ENCODE measurements at places on chromosomes 13 and 19.

DNA sequence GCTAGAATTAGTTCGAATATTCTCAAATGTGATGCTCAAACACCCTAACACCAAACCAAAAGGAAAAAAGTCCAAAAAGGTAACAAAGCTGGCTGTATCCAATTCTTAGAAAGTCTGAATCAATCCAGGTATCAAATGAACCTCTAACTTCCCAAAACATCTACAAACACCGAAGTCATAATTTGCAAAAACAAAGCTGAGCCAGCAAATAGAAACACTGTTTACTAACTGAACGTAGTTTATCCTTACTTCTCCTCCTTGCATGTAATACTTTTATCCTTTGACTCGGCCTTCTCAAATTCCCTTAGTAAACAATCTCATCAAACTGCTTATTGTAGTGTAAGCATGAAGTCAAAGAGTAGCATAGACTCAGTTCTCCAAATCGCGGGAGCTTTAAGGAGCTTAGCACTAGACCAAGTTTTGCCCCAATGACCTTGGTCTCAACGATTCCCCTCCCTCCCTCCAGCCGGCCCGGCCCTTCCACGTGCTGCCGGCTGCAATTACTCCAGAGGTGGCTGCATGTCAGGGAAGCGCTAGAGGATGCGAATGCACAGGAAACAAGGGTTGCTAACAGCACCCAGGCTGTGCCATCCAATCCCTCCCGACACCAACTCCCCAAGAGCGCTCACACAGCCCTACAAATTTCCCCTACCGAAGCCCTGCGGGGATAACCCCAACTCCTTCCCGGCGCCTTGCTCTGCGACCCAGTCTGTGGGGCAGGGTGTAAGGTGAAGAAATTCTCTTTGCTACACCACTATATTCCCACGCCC is 693 bp downstream of the XPO4 start:
- DNase-seq = peak; percentile 40

- no peak for DNase-seq
These were observed 128.2 kb downstream of the GPC5 start for GRCh38 chr13:91526543-91527033.

DNA sequence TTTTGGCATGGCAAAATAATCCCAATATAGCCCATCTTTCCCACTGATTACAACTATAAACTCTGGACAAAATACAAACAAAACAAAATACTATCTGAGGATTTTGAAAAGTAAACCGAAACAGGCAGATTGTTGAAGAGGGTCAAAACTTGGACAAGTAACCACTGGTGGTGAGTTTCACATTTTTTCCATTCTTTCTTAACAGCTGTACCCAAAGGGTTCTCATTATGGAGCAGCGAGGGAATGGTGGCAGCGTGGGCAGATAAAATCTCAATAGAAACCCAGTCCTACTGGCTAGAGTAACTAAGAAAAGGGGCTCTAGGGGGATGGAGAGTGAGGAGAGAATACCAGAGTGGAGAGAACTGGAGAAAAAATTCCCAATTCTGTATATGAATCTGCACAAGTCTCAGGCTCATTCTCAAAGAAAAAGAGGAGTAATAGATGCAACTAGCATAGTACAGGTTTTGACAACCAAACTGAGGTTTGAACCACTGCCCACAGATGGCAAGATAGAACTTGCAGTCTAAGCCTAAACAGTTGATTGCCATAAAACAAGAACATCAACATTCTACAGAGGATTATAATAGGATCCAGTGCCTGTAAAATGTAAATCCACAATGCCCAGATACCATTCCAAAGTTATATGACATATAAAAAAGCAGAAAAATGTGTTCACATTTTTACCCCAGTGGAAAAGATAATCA is 284.5 kb downstream of the KCNRG start:
- DNase-seq = no peak

GRCh38 chr19:4624301-4624700 is 15.0 kb upstream of the TNFAIP8L1 start:
- DNase-seq = no peak

GRCh38 chr19:31018936-31019335 is 330.3 kb downstream of the TSHZ3 start:
- DNase-seq = no peak

DNA sequence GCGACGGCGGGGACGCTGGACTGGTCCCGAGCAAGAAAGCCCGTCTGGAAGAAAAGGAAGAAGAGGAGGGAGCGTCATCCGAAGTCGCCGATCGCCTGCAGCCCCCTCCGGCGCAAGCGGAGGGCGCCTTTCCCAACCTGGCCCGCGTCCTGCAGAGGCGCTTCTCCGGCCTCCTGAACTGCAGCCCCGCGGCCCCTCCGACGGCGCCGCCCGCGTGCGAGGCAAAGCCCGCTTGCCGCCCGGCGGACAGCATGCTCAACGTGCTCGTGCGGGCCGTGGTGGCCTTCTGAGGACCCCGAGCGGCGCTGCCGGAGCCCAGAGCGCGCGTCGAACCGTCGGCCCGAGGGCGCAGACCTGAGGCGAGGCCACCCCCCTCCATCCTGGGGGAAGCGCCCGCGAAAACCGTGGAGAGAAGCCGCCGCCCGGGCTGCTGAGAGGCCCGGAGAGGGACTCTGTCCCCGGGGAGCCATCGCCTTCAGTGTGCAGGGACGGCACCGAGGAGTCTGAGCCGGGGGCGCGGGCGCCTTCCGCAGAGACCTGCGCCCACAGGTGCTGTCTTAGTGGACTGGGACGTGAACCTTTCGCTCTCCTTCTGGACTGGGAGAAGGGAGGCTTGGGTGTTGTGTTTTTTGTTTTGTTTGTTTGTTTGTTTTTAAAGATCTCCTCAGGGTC is 3.5 kb downstream of the IER2 start:
- DNase-seq = no peak

DNA sequence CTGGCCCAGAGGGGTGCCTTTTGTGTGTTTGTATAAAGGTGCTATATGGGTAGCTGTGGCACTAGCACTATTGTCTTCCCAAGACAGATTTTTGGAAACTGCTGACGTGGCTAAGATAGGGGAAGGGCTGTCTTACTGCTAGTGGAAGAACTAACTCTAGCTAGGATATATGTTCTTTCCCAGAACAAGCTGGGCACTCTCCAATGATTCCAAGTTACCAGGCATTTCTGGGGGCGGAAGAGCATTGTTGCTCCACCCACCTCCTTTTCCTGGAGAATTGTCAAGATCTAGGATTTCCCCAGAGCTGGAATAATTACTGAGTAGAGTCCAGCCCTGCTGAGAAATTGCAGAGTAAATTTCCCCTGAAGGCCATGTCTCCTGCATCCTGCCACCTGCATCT is 408.3 kb downstream of the KLF5 start:
- DNase-seq = no peak

DNA sequence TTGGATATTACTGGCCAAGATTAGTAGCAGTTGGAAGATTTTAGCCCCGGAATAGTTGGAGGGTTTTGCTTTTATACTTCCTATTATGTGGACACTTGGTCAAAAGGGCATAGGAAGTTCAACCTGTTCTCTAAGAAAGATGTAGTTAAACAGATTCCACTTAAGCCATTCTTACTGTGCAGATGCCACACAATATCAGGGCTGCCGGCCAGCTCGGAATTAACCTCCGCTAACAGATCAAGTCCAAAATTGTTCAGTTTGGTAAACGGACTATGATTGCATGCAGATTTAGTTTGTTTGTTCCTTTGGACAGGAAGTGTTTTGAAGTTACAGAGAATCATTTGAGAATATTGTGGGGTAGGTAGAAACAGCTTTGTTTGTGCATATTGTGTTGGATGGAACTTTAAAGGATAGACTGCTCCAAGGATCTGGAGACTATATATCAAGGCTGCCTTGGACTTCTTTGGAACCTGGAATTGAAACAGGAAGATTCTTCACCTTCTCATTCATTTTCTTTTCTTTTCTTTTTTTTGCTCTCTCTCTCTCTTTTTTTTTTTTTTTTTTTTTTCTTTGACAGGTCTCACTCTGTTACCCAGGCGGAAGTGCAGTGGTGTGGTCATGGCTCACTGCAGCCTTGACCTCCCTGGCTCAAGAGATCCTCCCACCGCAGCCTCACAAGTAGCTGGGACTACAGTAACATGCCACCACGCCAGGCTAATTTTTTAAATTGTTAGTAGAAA is 5.0 kb upstream of the SPRY2 start:
- DNase-seq = no peak

- no peak for DNase-seq
These were observed 88.2 kb upstream of the ARGLU1 start for GRCh38 chr13:106656186-106656585.

- DNase-seq = no peak
These were observed 56.6 kb upstream of the MYO16 start for GRCh38 chr13:108572782-108573211.

DNA sequence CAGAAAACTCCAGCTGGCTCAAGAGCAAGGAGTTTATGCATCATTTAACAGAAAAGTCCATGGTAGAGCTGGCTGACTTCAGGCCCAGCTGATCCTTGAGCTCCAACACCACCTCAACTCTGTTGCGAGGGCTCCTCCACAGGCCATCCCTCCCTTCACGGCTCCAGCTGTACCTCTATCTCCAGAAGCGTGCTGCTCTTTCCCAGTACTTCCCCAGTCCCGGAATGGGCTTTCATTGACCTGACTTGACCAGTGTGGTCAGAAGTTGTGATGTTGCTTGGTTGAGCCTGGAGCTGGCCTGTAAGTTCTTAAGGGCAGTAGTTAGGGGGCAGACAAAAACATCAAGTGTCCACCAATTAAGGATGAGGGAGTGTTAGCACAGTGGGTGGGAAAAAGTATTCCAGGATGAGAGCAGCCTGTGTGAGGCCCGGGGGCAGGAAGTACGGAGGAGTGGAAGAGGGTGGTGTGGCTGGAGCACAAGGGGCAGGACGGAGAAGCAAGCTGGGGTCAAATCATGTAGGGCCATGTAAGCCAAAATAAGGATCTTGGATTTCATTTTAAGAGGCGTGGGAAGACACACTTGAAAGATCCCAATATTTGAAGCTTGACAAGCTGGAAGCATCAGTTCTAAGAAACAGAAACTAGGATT is 24.0 kb downstream of the SKA3 start:
- no peak for DNase-seq

DNA sequence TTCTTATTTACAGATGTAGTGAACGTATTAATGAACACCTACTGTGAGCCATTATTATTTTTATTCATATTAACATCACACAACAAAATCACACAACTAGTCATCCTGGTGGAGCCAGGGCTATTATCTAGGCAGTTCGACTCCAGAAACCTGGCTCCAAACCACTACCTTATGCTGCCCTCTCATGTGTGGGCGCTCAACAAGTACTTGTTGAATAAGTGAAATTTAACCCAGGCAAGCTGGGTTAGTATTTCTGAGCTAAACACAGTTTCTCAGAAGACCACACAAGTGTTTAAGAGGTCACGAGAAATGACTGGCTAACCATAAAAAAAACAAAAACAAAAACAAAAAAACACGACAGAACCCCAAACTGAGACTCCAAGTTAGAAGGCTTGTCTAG is 33.6 kb downstream of the MZT1 start:
- no peak for DNase-seq

GRCh38 chr19:35206855-35207254 is 21.7 kb downstream of the FAM187B start:
- no peak for DNase-seq

DNA sequence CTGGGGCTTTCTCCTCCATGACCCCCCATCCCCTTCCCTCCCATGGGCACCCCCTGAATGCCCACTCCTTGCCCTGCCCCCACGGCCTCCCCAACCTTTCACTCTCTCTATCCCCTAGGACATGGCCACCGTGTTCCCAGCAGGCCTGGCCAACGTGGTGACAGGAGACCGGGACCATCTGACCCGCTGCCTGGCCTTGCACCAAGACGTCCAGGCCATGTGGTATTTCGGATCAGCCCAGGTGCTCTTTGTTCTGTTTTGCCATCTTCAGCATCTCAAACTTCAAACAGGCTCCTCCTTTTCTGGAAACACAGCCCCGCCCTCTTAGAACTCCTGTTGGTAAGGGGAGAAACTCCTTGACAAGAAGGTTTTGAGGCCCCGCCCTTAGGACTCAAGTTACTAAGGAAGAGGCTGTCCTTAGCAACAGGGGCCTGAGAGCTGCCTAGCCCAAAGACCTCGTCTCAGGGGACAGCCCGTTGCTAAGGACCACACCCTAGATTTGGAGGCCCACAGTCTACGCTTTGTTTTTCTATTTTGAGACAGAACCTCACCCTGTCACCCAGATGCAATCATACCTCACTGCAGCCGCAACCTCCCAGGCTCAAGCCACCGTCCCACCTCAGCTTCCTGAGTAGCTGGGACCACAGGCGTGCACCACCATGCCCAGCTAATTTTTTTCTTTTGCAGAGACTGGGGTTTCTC is 5.1 kb upstream of the FLT3LG start:
- no peak for DNase-seq

- no peak for DNase-seq
These were observed 142.7 kb downstream of the SUCLA2 start for GRCh38 chr13:47858042-47859025.

- no peak for DNase-seq
These were observed 109.9 kb downstream of the RBM26 start for GRCh38 chr13:79295906-79296706.

DNA sequence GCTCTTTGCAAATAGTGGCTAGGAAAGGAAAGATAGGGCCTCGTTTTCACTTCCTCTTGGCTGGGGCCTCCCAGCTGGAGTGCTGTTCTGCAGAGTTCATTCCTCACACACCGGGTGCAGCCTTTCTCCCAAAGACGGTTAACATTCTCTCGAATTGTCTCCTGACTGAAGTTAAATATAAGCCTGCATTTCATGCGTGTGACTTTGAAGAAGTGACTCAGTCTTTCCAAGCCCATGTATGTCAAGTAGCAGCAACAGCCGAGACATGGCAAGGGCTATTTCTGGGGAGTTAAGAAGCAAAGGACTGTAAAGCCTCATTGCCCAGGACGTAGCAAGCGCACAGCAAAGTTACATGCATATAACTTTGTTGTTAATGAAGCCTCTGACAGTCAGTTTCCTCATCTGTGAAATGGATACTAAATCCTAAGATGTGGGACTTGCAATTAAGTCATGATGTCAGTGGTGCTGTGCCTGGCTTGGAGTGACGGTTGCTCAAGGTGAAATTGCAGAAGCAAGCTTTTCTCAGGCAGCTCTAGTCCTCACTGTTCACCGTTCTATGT is 502.4 kb downstream of the MYO16 start:
- no peak for DNase-seq

- peak; percentile 78 for DNase-seq
These were observed 170.6 kb downstream of the FLT1 start for GRCh38 chr13:28324181-28324789.

Measured in HuH-7 (cell line).